ENCODE measurements at places on chromosomes 1 and 21. TPM values are rescaled to one million over a fixed set of nuclear protein-coding genes. Genes with fewer than 3 reads are reported as not detected.

GRCh38 chr1:66300280-66300971, 233.5 kb upstream of the SGIP1 start:
- H3K4me1 ChIP-seq, result peaks cover 5% of the 10 kb centered on the region
- H3K36me3 ChIP-seq, result no peaks in the 10 kb centered on the region
- H3K27me3 ChIP-seq, result no peaks in the 10 kb centered on the region

GRCh38 chr1:183235503-183235902, 49.4 kb downstream of the LAMC2 start:
- no peak for DNase-seq
- no peaks in the 10 kb centered on the region for H3K27me3 ChIP-seq
- peak overlapping the region; percentile 43 for H3K27ac ChIP-seq
- no peaks in the 10 kb centered on the region for H3K4me1 ChIP-seq
- H3K4me3 ChIP-seq, result no peak overlapping the region

- H3K36me3 ChIP-seq, result no peaks in the 10 kb centered on the region
- peaks cover 14% of the 10 kb centered on the region for H3K4me1 ChIP-seq
- no peak overlapping the region for H3K27ac ChIP-seq
- DNase-seq, result no peak
These were observed 921 bp upstream of the ECE1 start for GRCh38 chr1:21291184-21291583.

SLC50A1 gene
- 23.3 TPM for total RNA-seq
